ENCODE measurements at places on chromosomes 13 and 19.

DNA sequence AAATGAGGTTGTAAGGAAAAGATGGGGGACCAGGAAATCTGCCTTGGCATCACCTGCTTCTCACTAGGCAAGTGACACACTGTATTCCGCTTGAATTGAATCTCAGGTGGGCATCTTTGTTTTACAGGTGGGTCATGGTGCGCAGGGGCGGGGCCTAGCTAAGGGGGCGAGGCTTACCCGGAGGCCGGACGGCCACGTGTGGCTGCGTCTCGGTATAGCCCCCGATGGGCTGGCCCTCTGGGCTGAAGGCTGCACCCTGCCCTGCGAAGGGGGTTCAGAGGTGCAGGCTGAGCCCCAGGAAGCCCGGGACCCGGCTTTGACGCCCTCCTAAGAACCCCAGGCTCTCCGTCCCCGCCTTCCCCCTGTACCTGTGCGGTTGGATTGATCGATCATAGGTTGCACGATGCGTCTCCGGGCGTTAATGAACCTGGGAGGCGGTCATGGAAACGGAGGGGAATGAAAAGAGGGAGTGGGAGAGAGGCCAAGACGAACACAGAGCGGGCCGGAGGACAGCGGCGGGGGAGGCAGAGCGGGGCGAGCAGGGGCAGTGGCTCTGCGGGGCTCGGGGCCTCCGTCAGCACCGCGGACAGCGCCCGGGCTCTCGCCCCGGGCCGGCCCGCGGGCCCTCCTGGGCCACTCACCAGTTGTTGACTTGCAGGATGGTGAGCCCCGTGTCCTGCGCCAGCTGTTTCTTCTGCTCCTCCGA, 12.5 kb downstream of the MEIS3 start:
- no peak for DNase-seq

GRCh38 chr13:28137596-28137995, 749 bp upstream of the PAN3 start:
- DNase-seq: no peak

DNA sequence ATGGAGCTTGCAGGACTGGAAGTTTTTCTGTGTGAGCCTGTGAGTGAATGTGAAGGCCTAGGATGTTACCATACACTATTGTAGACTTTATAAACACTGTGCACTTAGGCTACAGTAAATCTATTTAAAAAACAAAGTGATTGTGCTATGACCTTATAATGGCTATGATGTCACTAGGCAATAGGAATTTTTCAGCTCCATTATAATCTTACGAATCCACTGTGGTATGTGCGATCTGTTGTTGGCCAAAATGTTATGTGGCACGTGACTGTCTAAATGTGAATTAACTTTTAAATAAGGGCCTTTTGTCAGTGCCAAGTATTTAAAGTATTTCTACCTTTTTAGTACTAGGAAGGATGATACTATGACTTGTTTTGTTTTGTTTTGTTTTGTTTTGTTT, 54.9 kb downstream of the DPY19L3 start:
- no peak for DNase-seq

DNA sequence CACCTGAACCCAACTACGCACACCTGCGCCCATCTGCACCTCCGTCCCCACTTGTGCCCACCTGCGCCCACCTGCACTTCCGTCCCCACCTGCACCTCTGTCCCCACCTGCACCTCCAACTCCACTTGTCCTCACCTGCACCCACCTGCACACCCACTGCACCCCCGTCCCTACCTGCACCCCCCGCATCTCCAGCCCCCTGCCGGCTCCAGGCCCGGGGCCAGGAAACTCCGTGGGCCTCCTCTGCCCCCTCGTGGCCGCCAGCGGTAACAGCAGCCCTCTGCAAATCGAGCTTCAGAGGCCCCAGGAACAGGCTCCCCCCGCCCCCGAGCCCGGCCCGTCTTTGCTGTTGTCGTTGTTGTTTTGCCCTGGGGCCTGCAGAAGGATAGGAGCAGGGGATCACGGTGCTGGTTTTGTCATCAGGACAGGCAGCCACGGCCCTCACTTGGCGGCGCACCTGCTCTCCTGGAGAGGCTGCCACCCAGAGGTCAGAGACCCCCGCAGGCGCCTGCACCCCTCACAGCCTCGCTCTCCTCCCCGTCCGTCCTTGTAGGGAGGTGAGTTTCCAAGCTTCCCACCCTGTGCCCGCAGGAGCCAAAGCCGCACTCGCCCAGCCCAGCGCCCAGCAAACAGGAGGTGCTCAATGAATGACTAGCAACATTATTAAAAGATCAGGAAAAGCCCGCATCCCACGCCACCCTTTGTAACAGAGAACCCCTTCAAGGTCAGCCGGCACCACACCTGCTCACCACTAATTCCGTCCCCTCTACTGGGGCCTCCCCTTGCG, 65.4 kb downstream of the GNG7 start:
- peak; percentile 30 for DNase-seq

GRCh38 chr19:6588508-6589345, 2.2 kb downstream of the CD70 start:
- no peak for DNase-seq

GRCh38 chr19:33697766-33698165, 76.0 kb downstream of the CHST8 start:
- no peak for DNase-seq
